T-helper 2 cell treated with Interferon-gamma antibody and Interleukin-4, amounts not matched to agents 5 μg/mL and 100 μg/mL, for 36 hours (primary cell): ENCODE measurements at places on chromosomes 16 and 17.

DNA sequence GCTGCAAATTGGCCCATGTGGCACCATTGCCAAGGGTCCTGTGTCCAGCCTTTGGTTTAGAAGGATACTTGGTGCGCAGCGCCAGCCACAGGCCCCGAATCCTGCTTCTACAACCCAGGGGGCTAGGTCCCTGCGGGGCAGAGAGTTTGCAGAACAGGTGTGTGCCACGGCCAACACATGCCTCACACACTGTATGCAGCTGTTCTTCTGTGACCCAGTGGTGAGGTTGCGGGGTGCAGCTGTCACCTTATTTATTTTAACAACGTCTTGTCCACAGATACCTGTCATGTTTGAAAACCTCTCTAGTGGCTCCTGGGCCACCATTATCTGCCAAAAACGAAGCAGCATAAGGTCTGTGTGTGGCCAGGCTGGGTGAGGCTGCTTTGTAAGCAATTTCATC, 11.6 kb downstream of the CBFA2T3 start:
- DNase-seq: no peak

- peak; percentile 66 for DNase-seq
Measured at GRCh38 chr17:75864448-75864871, 9.3 kb upstream of the WBP2 start.

- DNase-seq: no peak
Measured at GRCh38 chr16:73279451-73279850, 231.5 kb upstream of the ZFHX3 start.

- no peak for DNase-seq
Measured at GRCh38 chr16:3596101-3596861, 15.1 kb downstream of the SLX4 start.

DNA sequence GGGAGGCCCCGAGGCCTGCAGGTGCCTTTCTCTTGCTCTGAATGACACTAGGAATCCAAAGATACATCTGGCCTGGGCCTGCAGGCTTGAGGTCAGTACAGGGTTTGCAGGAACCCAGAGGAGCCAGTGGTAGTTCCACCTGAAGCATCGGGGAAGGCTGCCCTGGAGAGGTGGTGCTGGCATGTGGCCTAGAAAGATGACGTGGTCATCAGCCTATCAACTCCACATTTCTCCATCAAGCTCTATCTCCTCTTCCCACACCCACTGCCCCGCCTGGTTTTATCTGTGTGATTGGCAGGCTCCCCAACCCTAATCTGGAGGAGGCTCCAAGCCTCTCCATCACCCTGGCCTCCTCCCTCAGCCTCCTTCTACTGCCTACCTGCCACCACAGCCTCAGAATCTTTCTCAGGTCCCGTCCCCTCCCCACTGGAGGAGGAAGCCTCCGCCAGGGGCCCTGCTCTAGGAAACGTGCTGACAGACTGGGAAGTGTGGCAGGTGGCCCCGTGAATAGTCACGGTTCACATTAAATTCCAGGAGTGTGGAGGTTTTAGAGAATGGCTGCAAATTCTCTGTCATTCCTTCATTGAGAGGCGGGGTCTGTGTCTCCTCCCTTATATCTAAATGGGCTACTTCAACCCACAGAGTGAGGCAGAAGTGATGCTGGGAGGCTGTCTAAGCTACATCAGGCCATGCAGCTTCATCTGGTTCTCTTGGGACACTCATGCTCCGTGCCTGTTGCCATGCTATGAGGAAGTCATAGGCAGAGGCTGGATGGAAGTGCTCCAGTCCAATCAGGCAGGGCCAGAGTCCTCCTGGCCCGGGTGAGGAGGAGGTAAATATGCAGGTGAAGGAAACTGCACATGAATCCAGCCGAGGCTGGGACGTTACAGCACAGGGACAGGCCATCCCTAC, 11.4 kb upstream of the MAP2K3 start:
- DNase-seq: no peak
